ENCODE measurements at places on chromosomes 3 and 15. TPM values are rescaled to one million over a fixed set of nuclear protein-coding genes. Genes with fewer than 3 reads are reported as not detected.

- H3K27me3 ChIP-seq: no peaks in the 10 kb centered on the region
- peak overlapping the region; percentile 19 for H3K27ac ChIP-seq
- H3K4me3 ChIP-seq: peak overlapping the region; percentile 20
- no peak for DNase-seq
- H3K36me3 ChIP-seq: no peaks in the 10 kb centered on the region
Observed at GRCh38 chr3:4824926-4825325, 154.3 kb upstream of the BHLHE40 start.

- no peaks in the 10 kb centered on the region for H3K27me3 ChIP-seq
- H3K36me3 ChIP-seq: no peaks in the 10 kb centered on the region
- no peak overlapping the region for H3K27ac ChIP-seq
- no peak overlapping the region for H3K4me3 ChIP-seq
Observed at GRCh38 chr3:193771011-193771652, 178.1 kb downstream of the OPA1 start.

DNA sequence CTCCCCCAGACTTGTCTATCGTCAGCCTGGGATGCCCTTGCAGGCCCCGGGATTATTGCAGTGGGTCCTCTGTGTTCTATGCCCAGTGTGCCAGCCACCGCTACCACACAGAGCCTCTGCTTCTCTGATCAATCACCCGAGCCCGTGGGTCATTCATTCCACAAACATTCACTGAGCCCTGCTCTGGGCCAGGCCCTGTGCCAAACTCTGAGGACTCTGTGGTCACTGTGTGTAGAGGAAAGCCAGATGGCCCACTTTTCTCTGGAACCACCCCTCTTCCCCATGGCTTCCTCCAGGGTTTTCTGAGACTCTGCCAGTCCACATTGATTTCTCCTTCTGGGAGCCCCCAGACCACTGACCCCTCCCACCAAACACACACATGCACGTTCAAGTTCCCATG lies 55.5 kb downstream of the BSN start:
- DNase-seq: no peak
- H3K27ac ChIP-seq: no peak overlapping the region
- H3K4me1 ChIP-seq: no peaks in the 10 kb centered on the region
- no peaks in the 10 kb centered on the region for H3K27me3 ChIP-seq
- no peak overlapping the region for H3K4me3 ChIP-seq

DNA sequence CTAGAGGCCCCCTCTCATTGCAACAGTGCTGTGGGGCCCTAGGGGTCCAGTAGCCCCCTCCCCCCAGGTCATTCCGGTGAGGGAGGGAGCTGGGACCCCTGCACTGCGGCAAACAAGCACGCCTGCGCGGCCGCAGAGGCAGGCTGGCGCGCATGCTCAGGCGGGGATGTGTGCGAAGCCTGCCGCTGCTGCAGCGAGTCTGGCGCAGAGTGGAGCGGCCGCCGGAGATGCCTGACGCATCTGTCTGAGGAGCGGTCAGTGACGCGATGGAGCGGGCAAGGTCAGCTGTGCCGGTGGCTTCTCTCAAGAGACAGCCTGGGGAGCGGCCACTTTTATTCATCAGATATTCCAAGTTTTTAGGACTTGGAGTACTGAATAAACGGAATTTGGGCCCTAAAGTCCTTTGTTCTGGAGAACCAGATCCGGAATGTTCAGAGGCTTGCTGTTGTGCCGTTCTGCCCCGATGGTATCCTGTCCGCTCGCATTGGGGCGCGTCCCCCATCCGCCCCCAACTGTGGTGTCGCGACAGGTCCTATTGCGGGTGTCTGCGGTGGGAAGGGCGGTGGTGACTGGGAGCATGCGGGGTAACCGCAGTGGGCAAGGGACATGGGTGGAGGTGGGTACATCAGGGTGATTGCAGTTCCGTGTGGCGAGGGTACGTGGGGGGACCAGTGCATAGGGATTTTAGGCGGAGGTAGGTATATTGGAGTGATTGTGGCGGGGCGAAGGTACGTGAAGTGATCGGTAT lies at the start of the genes SNRPN and SNURF:
Gene SNRPN (plus strand): TSS at position 205 of the 748 bp plus-strand sequence. CDS start 19,467 bp downstream, outside the sequence.
Gene SNURF (plus strand): TSS at position 205 of the 748 bp plus-strand sequence. CDS start 62 bp downstream, at position 267.
- peak; percentile 62 for DNase-seq
- peak within 1 kb of the TSS; percentile 87 for H3K4me3 ChIP-seq
- no peaks in the 10 kb centered on the region for H3K27me3 ChIP-seq
- peaks cover 12% of the 10 kb centered on the region for H3K4me1 ChIP-seq
- peak within 1 kb of the TSS; percentile 88 for H3K27ac ChIP-seq
- H3K36me3 ChIP-seq: no peaks in the 10 kb centered on the region

DNA sequence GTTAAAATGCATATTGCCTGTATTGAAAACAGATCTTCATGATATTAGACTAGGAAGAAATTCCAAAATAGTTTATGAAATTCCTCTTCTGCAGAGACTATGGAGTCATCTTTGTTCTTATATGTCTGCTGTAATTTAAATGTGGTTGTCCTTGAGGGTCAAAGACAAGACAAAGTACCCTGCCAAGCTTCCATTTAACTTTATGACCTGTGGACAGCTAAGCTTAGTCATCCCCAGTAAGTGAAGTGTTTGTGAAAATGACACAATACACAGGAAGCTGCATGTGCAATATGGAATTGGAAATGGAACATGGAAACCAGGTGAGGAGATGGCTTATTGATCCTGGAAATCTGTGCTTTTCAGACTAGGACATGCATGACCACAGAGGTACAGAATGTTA lies 68.5 kb upstream of the GBE1 start:
- no peaks in the 10 kb centered on the region for H3K27me3 ChIP-seq
- no peaks in the 10 kb centered on the region for H3K36me3 ChIP-seq
- DNase-seq: no peak
- H3K4me3 ChIP-seq: no peak overlapping the region

DNA sequence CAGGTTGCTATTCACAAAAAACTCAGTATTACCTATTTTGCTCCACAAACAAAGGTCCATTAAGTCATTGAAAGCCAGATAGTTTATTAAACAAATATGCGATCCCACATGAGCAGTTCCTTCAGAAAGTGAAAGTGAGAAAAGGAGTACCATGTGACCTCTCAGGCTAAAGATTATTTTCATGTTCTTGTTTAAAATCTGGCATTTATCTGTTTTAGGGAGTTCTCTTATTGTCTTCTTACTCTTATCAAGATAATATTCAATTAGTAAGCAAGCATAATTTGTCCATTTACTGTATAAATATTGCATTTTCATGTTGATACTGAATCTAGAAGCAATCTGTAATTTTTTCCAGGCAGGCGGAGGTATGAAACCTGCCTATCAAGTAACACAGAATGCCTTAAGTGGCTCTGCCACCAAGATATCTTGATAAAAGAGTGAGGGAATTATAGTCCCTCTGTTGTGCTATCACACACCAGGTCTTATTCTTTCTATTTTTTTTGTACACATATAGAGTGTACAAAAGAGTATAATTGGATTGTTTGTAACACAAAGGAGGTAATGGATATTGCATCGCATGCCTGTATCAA lies 20.1 kb upstream of the PLSCR5 start:
- H3K36me3 ChIP-seq: no peaks in the 10 kb centered on the region
- H3K4me3 ChIP-seq: no peak overlapping the region
- no peak overlapping the region for H3K27ac ChIP-seq
- H3K4me1 ChIP-seq: no peaks in the 10 kb centered on the region

GRCh38 chr3:107206141-107206540 lies 171.1 kb upstream of the CCDC54 start:
- H3K27ac ChIP-seq: no peak overlapping the region
- H3K4me3 ChIP-seq: no peak overlapping the region
- no peaks in the 10 kb centered on the region for H3K4me1 ChIP-seq
- DNase-seq: no peak

Gene SPTSSB
- not detected for total RNA-seq

Gene CCDC39
- not detected for total RNA-seq

Gene WDR53
- 26.7 TPM for total RNA-seq

Gene CLDN18
- not detected for total RNA-seq

Gene TIMP4
- not detected for total RNA-seq

Measured in CD8-positive, alpha-beta memory T cell (primary cell).